ENCODE measurements at places on chromosomes 4 and X. TPM values are rescaled to one million over a fixed set of nuclear protein-coding genes. Genes with fewer than 3 reads are reported as not detected.

CT45A2 gene
- not detected for total RNA-seq

MMRN1 gene
- 8.5 TPM for total RNA-seq

C1GALT1C1 gene
- total RNA-seq = 14.7 TPM

RAB40AL gene
- 1.6 TPM for total RNA-seq

DNA sequence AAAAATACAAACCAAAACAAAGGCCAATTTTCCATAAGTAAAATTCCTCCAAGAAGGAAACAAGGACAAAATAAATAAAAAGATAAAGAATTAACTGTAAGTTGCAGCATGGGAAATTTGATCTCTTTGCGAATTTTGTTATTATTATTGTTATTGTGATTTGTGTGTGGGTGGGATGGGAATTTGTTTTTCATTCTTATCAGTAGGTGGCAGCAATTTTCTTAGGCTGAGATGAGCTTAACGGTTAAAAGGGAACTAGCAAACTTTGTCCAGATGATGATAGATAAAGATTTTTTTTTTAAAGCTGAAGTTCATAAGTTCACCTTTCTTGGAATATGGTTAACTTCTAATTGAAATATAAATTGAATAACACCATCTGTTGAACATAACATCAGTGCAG is 83.2 kb upstream of the IL1RAPL2 start:
- no peak for DNase-seq

DNA sequence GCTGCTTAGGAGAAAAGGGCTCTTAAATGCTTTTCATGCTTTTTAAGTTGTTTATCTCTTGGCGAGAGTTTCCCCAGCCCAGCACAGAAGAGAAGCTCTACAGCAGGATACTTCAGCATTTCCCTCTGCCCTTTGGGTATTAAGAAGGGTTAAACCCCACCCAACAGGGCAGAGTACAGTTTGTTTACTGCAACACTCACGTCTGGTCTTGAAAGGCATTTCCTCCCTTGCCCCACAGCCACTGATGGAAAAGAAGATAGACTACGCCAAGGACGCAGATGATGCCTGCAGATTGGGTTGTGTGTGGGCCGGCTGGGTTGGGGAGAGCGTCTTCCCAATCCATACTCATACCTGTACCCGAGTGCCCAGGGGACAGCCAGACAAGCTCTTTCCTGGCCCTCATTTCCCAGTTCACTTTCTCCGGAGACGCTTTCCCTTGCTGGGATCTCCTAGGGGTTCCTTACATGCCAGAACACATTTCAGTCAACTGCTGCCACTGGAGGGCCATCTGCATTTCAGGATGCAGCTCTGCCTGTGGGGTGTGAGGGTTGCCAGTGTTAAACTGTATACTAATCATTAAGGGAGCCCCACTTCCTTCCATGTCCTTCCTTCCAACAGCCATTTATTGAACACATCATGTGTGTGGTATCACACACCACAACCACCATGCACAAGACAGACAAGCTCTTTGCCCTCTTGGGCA is 96.5 kb upstream of the DHX15 start:
- no peak for DNase-seq

- DNase-seq = no peak
Measured at GRCh38 chr4:109032671-109033070, 269.8 kb downstream of the COL25A1 start.

- DNase-seq = no peak
Measured at GRCh38 chr4:6426571-6427438, 45.6 kb downstream of the PPP2R2C start.

DNA sequence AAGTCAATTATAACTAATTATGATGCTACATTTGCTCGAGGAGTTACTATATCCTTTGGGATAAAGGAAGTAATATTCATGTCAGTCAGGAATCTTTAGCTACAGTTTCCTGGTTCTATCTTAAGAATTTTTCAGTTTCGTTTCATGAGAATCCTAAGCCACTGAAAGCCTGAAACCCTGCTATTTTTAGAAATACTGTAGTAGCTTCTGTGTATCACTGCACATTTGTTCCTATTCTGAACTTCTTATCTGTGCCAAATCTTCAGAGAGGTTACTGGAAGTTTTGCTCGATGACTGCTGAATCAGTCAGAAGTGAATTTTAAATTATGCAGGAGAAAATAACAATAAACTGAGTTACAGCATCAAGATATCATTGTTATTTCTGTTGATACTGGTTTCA is 249.2 kb downstream of the TENM3 start:
- no peak for DNase-seq

DNA sequence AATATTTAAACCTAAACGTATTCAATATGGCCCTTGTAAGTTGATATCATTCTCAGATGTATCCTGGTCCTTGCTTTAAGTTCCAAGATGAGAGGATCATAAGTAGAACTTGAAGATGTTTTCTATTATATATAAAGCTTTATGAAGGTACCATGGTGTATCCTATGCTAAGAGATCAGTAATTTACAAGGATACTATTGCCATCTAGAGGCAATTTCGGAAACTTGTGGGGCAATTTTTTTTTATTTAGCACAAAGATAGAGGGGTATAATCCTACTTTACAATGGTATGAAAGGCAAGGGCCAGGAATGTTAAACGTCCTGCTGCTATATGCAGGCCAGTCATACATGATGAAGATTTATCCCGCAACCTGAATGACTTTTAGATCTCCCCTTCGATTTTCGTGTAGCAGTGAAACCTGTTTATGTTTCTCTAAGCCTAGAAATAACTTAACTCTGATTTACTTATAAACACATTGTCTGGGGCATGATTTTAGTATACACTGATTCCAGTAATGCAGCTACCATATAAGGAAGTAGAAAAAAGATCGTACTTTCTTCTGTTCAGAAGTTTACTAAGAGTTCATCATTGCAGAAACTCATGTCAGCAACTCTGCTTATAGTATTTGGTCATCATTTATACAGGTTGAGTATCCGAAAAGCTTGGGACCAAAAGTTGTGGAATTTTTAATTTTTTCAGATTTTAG is 2.6 kb downstream of the SLC25A31 start:
- DNase-seq = no peak

DNA sequence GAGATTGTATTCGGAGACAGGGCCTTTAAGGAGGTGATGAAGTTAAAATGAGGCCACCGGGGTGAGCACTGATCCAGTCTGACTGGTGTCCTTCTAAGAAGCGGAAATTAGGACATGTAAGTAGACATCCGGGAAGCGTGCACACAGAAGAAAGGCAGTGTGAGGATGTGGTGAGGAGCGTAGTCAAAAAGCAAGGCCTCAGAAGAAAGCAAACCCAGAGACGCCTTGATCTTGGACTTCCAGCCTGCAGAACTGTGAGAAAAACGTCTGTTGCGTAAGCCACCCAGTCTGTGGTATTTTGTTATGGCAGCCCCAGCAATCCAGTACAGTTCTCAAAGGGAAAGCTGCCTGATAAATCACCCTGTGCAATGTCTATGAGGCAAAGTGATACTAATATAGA is 153.5 kb downstream of the KCNIP4 start:
- DNase-seq = no peak

DNA sequence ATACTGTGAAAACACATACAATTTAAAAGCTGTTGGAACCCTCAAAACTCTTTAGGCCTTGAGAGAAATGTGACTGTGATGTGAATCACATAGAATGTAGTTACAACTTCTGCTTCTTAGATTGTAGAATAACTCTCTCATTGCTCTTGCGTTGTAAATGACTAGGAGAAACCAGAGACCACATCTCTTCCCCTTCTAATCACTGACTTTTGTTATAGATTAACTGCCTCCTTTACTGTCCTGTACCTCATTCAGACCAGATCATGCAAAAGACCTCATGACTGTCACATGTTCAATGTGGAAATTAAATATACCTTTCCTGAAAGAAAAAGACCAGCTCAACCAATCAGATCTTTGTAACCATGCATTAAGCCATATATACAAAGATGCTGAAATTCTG is 43.2 kb upstream of the NEIL3 start:
- no peak for DNase-seq

DNA sequence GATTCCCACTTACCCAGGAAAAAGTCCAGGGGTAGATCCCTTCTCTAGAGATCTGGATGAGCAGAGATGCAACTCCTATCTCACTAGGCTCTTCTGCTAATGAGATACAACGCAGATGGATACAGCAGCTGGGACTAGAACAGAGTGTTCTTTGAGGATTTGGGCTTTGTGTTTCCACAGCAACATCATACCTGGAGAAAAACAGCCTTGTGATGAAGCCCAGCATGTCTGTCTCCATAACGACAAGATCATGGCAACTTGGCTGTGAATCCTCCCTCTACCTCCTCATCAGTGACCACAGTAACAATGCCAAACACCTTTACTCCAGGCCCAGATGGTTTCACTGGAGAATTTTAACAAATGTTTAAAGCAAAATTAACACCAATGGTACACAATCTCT is 80.1 kb downstream of the RCHY1 start:
- no peak for DNase-seq

GRCh38 chr4:9971711-9972110 is 49.6 kb downstream of the SLC2A9 start:
- DNase-seq = no peak

DNA sequence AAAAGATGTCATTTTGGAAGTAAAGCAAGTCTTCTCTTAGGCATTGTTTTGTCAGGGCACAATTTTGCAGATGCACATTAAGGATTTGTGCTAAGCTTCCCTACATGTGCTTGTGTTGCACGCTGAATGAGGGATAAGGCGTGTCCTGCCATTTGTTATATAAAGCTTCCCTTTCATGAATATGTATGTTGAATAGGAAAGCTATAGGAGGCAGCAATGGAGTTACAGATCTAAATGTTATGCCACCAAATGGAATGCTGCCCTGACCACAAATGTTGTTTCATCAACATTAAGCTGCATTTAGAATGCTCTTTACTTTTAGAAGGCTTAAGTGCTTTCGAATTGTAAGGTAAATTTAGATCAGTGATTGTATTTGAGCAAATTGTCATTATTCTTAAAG is 20.9 kb downstream of the SGMS2 start:
- DNase-seq = no peak

DNA sequence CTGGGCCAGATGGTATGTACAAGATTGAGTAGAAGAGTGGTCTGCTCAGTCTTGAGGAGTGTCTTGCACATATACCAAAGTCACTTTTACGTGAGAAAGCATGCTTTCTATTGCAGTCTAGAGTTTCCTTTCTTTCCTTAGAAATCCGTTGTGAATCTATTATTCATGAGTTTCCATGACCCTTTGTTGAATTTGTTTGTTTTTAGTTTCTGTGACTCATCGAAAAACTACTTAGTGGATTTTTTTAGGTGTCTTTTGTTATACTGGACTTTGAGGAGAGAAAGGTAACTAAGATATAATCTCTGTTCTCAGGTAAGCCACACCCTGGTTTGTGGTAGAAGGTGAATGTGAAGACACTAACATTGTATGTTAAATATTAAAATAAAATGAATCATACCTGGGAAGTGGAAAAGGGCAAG is 23.0 kb downstream of the GALNT7 start:
- DNase-seq = no peak

DNA sequence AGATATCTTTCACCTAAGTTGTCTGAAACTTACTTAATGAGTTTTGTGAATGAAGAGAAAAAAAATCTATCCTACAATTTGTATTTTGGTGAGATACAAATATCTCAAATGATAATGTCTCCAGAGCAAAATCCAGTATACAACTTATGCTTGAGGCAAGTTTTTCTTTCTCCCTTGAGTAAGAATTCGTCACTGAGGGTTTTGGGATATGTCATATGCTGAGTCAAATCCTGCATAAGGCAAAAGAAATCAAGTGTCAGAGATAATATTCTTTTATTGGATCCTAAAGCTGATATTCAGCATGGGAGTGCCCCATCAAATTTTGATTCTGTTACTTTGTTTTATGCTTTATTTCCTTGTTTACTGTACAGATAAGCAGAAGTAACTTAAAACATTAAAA is 1308.6 kb downstream of the ARAP2 start:
- DNase-seq = no peak

DNA sequence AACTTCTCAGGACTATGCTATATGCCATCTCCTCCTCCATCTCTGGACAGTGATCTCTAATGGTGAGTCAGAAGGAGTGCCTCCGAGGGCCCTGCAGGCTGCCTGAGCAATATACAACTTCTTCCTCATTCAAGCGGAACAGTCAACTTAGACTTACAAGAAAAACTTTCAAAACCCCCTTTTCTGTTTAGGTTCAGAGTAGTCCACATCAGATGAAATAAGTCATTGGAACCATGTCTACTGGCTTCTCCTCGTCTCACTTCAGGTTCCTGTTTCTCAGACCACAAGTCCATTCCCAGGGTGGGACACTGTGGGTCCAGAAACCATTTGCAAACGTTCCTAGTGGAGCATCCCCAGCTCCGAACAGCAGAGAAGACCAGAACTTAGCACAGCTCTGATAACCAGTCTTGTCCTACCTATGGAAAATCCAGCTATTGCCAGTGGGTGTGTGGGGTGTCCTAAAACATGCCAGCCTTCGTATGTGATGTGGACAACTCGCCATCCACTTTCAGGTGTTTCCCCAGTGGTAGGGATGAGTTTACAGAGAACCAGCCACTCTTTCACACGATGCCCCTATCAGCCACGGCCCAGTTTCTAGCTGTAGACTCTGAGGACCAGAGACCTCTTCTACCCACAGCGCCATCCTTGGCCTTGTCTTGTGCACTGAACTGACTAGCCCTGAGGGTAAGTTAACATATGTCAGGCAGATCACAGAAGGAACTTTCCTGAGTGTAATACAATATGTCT is 32.7 kb upstream of the NKRF start:
- DNase-seq = no peak

DNA sequence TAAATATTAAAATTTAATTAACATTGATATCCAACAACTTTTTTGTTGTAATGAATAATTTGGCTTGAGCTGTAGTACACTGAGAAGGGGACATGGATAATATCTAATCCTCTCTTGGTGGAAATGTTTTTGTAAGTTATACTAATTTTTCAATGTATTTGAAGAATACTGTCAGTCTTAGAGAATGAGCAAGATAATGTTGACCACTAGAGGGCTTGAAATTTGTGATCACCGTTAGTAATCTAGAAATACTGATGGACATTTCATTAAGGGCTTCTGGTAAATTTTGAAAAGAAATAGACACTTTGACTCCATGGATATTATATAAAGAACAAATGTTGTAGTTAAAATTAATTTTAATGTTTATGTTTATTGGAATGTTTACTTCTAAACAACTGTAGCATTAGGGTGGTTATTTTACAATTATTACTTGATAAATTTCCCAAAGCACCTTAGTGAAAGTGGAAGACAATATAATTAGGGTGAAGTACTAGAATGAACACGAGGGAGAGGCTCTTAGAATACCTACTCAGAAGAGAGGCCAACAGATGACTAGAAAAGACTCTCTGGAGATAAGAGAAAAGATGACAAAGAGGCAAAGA is 20.0 kb upstream of the CAMK2D start:
- DNase-seq = no peak

Measured in sciatic nerve (tissue), 2 donors.